Mucosa of descending colon (tissue), 3 donors: ENCODE measurements at places on chromosomes 12 and 14. TPM values are rescaled to one million over a fixed set of nuclear protein-coding genes. Genes with fewer than 3 reads are reported as not detected.

- DNase-seq: no peak
These were observed 751.0 kb upstream of the TMEM132C start for GRCh38 chr12:127515941-127516340.

OR6C2 gene
- not detected for total RNA-seq

LUM gene
- 22.1 TPM for total RNA-seq

GRCh38 chr12:6213969-6214368 is 13.8 kb downstream of the CD9 start:
- no peak for DNase-seq
